Adipose tissue (tissue), 3 donors: ENCODE measurements at places on chromosomes 5 and 9. TPM values are rescaled to one million over a fixed set of nuclear protein-coding genes. Genes with fewer than 3 reads are reported as not detected.

The SLC34A3 gene
- polyA plus RNA-seq, result not detected

The CDX1 gene
- polyA plus RNA-seq, result 0.34 TPM

The SMIM27 gene
- polyA plus RNA-seq, result 3.6 TPM

The PCDHGA4 gene
- 0.82 TPM for polyA plus RNA-seq
